Astrocyte of the hippocampus (primary cell): ENCODE measurements at places on chromosomes 1 and 21.

DNA sequence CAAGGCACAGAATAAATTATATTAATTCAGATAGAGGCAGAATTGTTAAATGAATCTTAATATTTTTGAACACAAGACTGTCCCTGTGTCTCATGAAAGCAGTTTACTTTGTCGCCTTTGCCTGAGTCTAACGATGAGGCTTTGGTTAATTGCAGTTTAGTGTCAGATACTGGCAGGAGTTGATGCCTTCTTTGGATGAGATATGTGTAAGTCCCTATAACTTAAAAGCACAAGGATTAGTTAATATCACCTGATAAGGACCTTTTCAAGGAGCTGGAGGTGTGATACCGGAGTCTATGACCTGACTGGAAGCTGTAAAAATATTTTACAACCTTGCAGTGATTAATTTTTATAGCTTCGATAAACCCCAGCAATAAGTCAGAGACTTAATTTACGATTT is 2.0 kb upstream of the SIKE1 start:
- no peak for DNase-seq

DNA sequence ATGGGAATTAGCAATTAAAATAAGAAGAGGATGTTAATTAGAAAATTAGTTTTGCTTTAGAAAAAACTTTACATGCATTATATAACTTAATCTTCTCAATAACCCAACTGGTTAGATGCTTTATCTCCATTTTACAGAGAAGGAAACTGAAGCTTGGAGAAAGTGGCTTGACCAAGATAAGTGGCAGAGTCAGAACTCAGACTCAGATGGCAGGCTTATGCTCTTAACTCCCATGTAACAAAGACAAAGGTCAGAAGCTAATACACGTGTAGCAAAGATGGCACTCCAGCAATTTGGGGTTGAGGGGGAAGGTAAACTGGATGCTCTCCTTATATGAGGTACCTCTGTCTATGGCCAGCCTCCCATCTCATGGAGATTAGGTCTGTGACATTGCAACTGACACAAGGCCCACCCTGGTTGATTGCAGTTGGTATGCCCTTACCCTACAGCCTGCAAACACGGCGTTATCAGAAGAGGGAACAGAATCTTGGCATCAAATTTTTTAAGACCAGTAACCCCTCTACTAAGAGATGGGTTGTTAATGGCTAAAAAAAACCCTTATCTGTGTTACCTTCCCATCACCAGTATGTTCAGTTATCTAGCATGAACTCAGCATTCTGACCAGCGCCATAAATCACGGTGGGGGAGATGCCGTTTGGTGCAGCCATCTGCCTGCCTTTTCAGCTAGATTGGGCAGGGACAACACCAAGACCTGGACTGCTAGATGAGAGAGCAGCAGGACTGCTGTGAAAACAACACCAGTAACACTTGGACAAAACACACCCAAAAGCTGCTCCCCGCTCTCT is 97.0 kb downstream of the UBR4 start:
- no peak for DNase-seq

GRCh38 chr1:245704765-245705164 is 550.0 kb downstream of the KIF26B start:
- DNase-seq = peak; percentile 70

GRCh38 chr1:22444856-22445255 is 6.8 kb upstream of the ZBTB40 start:
- DNase-seq = no peak

DNA sequence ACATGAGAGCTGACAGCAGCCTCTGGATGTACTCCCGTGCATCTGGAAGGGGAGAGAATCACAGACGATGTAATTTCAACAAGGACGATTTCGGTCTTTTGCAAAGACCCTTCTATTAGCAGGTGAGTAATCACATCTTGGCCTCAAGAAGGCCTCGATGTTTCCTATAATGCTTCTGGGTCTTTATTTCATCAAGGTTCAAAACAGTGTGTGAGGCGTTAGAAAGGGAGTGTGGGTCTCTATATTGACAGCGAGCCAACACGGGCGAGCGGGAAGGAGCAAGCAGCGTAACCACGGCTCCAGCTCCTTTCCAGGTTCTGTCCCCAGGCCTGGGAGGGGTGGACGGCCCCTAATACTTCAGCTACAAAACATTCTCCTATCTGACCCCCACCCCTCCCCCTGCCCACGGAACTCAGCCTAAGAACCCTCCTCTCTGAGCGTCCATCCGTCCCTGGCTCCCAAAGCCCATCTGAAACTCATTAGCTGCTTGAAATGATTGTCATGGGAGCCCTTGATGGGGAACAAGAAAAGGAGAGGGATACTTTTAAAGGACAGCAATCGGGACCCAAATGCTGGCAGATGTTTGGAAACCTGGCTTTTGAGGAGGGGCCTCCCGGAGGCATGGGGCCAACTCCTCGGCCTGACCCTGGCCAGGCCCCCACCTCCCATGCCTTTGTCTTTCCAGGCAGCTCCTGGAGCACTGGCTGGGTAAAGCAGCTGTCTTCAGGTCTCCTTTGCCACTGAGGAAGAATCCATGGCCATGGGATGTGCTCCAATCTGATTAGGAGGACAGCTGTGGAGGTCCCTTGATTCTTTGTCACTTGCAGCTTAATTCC is 250.8 kb downstream of the FOXD2 start:
- DNase-seq = no peak

- no peak for DNase-seq
These were observed 180.9 kb downstream of the PTGER3 start for GRCh38 chr1:70866542-70867264.

- DNase-seq = no peak
These were observed 70.5 kb upstream of the DMRTA2 start for GRCh38 chr1:50493710-50494109.

- DNase-seq = peak; percentile 51
These were observed 3.2 kb upstream of the QSOX1 start for GRCh38 chr1:180151508-180151907.

GRCh38 chr1:211329764-211330201 is 3.1 kb downstream of the TRAF5 start:
- DNase-seq = no peak

GRCh38 chr1:157652859-157653493 is 47.6 kb downstream of the FCRL3 start:
- DNase-seq = no peak

GRCh38 chr1:2341706-2342383 is 49.5 kb downstream of the MORN1 start:
- no peak for DNase-seq

- no peak for DNase-seq
These were observed 34.1 kb upstream of the SCCPDH start for GRCh38 chr1:246690100-246690499.

- DNase-seq = peak; percentile 81
These were observed 22.4 kb downstream of the EDN2 start for GRCh38 chr1:41461790-41462679.

DNA sequence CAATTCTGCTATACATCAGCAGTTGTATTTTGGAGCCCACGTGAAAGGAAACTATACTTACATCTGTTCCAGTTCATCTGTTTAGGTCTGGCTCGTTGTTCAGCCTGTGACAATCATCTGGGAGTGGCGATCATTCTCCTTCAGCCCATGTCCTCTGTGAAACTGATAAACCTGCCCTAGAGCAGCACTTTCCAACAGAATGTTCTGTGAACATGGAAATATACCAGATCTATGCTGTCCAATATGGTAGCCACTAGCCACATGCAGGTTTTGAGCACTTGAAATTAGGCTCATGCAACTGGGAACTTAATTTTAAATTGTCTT is 24.5 kb upstream of the COQ8A start:
- DNase-seq = no peak

- no peak for DNase-seq
These were observed 31.9 kb upstream of the COL6A2 start for GRCh38 chr21:46065914-46066551.

DNA sequence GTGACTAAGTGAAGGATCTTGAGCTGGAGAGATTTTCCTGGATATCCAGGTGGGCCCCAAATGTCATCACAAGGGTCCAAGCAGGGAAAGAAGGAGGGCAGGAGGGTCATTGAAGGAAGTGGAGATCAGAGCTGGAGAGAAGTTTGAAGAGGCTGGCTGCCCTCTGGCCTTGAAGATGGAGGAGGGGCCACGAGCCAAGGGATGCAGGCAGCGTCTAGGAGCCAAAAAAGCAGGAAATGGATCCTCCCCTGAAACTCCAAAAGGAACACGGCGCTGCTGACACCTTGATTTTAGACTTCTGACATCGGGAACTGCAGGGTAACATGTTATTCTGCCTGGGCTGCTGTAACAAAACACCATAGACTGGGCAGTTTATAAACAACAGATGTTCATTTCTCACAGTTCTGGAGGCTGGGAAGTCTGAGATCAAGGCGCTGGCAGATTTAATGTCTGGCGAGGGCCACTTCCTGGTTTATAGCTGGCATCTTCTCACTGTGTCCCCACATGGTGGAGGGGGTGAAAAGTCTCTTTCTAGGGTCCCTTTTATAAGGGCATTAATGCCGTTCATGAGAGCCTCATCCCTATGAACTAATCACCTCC is 28.8 kb upstream of the ZBTB21 start:
- DNase-seq = no peak

- DNase-seq = no peak
These were observed 37.8 kb downstream of the GABPB2 start for GRCh38 chr1:151108331-151108730.
